ENCODE measurements at places on chromosomes 16 and 17. TPM values are rescaled to one million over a fixed set of nuclear protein-coding genes. Genes with fewer than 3 reads are reported as not detected.

- H3K4me1 ChIP-seq = no peaks in the 10 kb centered on the region
- no peaks in the 10 kb centered on the region for H3K36me3 ChIP-seq
- H3K27me3 ChIP-seq = peaks cover 2% of the 10 kb centered on the region
- H3K4me3 ChIP-seq = no peak overlapping the region
- DNase-seq = no peak
- no peak overlapping the region for H3K27ac ChIP-seq
Measured at GRCh38 chr16:55471448-55472097, 7.4 kb upstream of the MMP2 start.

DNA sequence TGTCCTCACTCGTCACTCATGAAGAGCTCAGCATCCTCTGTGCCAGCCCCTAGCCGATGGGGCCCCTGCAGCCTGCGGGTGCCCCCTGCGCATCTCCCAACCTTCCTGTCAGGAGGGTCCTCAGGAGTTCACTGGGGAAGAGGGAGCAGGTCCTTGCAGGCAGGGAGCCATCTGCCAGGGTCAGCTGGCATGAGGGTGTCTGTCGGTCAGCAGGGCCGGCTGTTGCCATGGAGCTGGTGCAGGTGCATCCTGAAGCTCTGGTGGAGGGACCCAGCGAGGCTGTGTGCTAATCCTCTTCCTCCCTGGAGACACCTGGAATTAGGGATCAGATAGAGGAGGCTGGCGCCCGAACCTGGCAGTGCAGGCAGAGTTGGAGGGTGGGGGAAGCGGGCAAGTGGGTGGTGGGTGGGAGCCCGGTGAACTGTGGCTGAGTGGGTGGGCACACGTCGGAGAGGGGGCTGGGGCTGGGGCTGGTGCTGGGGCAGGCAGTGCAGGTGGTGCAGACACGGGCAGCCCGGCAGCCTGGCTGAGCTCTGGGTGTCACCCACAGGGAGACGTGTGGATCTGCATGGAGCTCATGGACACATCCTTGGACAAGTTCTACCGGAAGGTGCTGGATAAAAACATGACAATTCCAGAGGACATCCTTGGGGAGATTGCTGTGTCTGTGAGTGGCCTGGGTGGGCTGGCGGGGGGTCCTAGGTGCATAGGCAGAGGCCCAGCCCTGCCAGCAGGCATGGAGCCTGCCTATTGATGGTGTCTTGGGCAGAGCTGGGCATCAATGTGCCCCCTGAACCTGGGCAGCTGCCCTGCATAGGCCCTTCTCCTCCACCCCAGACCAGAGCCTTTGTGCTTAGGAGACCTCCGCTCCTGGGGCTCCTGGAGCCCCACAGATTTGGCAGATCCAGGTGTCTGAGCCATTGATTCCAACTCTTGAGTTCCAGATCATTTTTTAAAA lies 17.4 kb downstream of the MAP2K3 start:
- H3K4me3 ChIP-seq = no peak overlapping the region
- no peaks in the 10 kb centered on the region for H3K4me1 ChIP-seq
- H3K36me3 ChIP-seq = peaks cover 23% of the 10 kb centered on the region
- no peaks in the 10 kb centered on the region for H3K27me3 ChIP-seq

- H3K36me3 ChIP-seq = peaks cover 4% of the 10 kb centered on the region
- no peaks in the 10 kb centered on the region for H3K4me1 ChIP-seq
- no peak for DNase-seq
- no peaks in the 10 kb centered on the region for H3K27me3 ChIP-seq
- no peak overlapping the region for H3K4me3 ChIP-seq
Measured at GRCh38 chr17:56577190-56577842, 16.2 kb upstream of the NOG start.

DNA sequence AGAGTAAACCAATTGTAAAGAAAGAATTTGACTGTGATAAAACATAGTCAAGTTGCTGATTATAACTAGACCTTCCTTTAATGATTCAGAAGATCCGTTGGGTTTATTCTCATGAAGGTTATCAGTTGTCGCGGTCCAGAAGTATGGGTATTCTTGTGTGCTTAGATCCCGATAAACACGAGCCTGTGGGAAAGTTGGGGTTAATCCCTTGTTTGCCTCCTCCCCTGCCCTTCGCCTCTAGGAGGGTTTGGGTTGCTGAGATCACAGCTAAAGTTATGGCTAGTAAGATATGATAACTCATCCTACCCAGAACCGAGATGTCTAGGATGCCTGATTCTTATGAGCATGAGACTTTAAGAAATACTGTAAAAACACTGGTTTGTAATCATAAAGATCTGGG lies 66.8 kb downstream of the GPRC5B start:
- no peak overlapping the region for H3K4me3 ChIP-seq
- H3K36me3 ChIP-seq = peaks cover 7% of the 10 kb centered on the region
- no peaks in the 10 kb centered on the region for H3K27me3 ChIP-seq
- H3K27ac ChIP-seq = no peak overlapping the region
- H3K4me1 ChIP-seq = no peaks in the 10 kb centered on the region

DNA sequence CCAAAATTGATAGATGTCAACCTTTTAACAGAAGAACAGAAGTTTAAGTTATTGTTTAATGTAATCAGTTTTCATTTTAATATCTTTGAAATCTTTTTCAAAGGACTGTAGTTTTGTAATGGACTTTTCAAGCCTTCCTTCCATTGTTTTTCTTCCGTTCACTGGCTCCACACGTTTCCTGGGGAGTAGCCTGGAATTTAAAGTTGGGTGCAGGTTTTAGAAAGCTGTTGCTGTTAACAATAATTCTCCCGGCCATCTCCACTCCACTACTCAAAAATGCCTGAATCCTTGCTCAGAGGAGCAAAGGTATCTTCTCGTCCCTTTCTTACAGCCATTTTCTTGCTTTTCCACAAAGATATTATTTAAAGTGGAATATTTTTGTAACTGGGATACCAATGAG lies 4.7 kb upstream of the COQ7 start:
- H3K36me3 ChIP-seq = no peaks in the 10 kb centered on the region
- H3K4me3 ChIP-seq = no peak overlapping the region
- DNase-seq = no peak
- H3K27ac ChIP-seq = no peak overlapping the region
- H3K27me3 ChIP-seq = no peaks in the 10 kb centered on the region

GRCh38 chr17:67542219-67543114 lies 165.4 kb downstream of the PITPNC1 start:
- H3K4me3 ChIP-seq = no peak overlapping the region
- no peaks in the 10 kb centered on the region for H3K36me3 ChIP-seq
- no peaks in the 10 kb centered on the region for H3K4me1 ChIP-seq
- no peak for DNase-seq

DNA sequence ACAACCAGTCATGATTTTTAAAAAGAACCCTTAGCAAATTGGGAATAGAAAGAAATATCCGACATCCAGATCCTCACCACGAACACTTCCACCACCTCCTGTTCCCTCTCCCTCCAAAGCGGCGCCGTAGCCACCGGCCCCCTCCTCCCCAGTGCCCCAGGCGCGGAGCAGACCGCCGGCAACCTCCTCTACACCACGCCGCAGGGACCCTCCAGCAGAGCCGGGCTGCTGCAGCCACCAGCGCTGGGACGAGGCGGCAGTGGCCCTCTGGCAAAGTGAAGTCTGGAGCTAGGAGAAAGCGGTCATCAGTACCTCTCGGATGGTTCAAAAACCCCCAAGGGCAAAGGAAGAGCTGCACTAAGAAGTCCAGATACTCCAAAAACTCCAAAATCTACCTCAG lies 41.4 kb upstream of the SLFN13 start:
- peaks cover 80% of the 10 kb centered on the region for H3K27me3 ChIP-seq
- H3K36me3 ChIP-seq = no peaks in the 10 kb centered on the region
- DNase-seq = no peak
- H3K4me3 ChIP-seq = no peak overlapping the region
- no peaks in the 10 kb centered on the region for H3K4me1 ChIP-seq

- no peak for DNase-seq
- H3K4me1 ChIP-seq = no peaks in the 10 kb centered on the region
- no peak overlapping the region for H3K4me3 ChIP-seq
- H3K27me3 ChIP-seq = no peaks in the 10 kb centered on the region
- H3K36me3 ChIP-seq = no peaks in the 10 kb centered on the region
Measured at GRCh38 chr16:2037115-2037514, 10.4 kb downstream of the NHERF2 start.

The METRNL gene
- 21.4 TPM for total RNA-seq

The INCA1 gene
- total RNA-seq = 1.5 TPM
